ENCODE measurements at places on chromosomes 1 and 21. TPM values are rescaled to one million over a fixed set of nuclear protein-coding genes. Genes with fewer than 3 reads are reported as not detected.

PLD5 gene
- total RNA-seq, result not detected

CYP4X1 gene
- 0.29 TPM for total RNA-seq

TRPM2 gene
- total RNA-seq, result 0.98 TPM

DNA sequence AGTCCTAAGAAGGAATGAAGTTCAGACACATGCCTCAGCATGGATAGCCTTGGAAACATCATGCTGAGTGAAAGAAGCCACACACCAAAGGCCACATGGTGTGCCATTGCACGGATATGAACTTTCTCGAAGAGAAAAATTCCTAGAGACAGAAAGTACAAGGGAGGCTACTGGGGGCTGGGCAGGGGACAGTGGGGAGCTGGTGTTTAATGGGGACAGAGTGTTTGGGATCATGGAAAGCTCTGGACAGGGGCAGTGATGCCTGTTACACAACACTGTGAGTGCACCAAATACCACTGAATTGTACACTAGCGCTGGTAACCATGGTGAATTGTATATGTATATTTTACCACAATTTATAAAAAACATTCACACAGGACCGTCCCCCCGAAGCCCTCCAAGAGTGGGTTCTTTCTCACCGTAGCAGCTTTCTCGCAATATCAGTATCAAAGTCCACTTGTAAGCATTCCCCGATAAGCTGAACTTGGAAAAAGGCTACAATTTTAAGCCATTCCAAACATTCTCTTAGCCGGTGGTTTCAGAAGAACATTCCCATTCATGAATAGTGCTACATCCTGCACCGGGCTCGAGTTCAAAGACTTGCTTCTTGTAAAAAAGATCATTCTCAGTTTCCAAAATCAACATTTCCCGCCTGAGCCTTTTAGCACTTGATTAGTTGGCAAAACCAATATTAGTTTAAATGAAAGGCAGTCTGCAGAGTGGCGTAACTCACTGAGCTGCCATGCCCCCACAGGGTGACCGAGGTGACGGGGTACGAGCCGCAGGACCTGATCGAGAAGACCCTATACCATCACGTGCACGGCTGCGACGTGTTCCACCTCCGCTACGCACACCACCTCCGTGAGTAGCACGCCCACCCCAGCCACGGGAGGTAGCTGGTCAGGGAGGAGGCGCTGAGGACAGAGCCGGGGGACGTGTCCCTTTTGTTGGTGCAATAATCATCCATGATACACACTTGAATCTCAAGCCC, 31.7 kb downstream of the SIM2 start:
- DNase-seq, result no peak

DNA sequence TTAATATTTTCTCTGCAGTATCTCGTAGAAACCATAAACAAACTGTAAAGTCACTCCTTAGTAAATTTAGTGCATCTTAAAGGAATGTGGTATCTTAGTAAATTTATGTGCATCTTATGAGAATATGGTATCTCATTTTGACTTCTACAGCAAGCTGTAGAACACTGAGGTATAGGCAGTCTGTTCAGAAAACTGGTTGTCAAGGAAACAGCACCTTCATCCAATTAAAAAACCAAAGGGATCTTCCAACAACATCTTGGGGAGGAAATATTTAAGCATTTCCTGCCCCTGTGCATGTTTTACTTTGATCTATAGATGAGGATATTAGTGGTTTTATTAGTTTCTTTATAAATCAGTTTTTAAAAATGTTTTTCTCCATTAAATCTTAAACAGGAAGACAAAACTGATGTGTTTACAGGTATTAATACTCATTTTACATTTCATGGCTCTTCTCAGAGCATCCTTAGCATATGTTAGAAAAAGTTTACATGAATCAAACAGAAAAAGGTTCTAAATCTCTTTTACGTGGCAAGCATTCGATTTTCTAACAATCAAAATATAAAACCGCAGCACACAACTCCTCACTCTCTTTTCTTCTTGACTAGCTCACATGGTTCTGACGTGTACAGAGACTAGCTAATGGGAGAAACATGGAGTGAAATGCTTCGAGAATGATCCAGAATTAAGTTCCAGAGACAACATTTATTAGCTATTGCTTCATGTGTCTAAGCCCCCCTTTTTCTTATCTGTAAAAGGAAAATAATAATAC, 668.8 kb downstream of the PTPRC start:
- DNase-seq, result no peak

DNA sequence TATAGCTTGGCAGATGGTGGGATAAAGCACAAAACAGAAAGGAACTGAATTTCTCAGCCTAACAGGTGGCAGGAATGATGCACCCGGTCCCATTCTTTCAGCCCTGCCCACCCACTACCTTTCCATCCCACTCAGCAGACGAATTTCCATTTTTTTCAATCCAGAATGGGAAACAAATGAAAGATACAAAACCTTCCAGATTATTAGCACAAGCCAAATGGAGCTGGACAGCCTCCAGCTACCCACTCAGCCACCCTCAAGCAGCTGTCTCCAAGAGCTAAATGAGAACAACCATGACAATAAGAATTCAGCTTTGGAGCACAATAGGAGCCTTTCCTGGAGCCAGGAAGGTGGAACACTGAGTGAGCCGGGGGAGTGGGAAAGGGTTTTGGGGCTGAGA, 96.3 kb upstream of the ST6GALNAC5 start:
- no peak for DNase-seq

GRCh38 chr1:167492481-167492910, 25.8 kb downstream of the CD247 start:
- no peak for DNase-seq

GRCh38 chr1:229402993-229403392, 30.9 kb downstream of the ACTA1 start:
- no peak for DNase-seq

GRCh38 chr21:29718081-29718815, 221.5 kb downstream of the GRIK1 start:
- no peak for DNase-seq

GRCh38 chr21:14616380-14617039, 70.4 kb upstream of the SAMSN1 start:
- DNase-seq, result no peak

- no peak for DNase-seq
Observed at GRCh38 chr1:8643542-8644536, 173.6 kb downstream of the RERE start.

DNA sequence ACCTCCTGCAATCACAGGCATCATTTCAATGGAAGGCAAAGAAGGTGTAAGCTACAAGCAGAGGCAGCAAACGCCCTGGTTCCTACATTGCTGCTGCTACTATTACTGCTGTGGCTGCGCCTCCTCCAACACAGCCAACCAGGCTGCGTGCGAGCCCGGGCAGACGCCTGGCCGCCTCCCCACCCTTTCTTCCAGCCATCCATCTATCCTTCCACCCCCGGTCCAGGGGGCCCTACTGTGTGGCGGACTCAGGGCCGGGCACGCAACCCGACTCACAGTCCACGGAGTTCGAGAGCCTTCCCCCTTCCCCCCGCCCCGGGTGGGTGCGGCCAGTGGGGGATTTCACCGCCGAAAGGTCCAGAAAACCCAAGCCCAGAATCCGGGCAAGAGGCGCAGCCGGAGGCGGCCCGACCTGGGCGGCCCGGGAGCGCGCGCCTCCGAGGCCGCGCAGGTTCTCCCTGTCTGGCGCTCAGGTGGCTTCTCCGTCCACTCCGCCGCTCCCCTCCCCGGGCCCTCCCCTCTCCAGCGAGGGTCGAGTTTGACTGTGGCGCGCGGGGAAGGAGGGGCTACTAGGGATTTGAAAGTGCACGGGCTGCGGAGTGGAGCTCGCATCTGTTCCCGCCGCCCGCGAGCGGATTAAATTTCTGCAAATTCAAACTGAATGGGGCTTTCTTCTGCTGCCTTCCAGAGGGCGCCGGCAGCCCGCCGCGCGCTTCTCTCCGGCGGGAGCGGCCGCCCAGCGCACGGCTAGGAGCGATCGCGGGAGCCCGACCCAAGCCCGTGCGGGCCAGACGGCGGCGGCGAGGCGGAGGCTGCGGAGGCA, at the start of gene HUNK:
HUNK (plus strand) TSS at position 569 of the 823 bp plus-strand sequence. CDS start 655 bp downstream, outside the sequence.
- DNase-seq, result no peak

GRCh38 chr1:25766721-25767436, 33.1 kb upstream of the SELENON start:
- no peak for DNase-seq

DNA sequence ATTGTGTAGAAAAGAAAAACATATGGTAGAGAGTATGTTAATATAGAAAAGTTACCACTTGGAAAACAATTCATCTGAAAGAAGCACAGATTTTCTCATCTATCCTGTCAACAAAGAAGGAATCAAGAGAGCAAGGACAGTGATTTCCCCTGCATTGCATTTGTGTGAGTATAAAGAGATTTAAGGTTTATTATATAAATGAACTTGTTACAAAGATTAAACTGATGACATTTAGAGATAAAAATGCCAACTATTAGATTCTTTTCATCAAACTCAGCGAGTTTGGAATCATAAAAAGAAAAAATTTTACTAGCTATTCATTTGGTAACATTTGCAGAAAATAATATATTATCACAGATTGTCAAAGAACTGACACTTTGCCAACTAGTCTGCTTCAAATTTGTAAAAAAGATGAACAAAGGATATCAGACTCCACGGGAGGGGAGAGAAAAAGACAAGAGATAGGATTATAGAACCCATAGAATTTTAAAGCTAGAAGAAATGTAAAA, at the start of gene RGS21:
RGS21 (plus strand) TSS at position 51 of the 509 bp plus-strand sequence. CDS start 26,045 bp downstream, outside the sequence.
- no peak for DNase-seq

DNA sequence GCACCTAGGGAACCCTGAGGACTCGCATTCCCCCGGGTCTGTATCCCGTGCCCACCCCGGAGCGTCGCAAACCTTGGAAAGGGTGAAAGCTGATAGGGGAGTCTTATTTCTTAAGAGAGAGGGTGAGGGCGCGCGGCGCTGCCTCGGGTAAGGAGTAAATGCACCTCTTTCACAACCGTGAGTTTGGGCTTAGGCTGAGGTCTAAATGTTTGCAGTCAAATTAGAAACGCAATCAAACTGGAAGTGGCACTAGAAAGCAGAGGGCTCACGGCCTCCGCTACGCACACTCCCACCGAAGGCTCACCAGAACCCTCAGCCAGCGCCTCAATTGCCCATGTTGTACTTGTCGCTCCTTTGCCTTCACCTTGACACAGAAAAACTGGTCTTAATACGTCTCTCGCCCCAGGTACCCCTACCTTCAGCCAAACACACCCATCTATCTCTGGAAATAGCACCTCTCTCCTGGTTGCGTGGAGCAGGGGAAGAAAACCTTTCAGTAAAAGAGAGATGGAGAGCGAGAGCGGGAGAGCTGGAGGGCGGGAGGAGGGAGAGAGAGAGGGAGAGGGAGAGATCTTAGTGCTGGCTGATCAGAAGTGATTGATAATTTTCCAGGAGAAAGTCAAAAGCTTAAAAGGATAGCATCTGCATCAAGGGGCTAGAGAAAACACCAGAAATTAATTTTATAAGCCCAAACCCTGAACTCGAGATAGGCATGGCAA, 1.7 kb upstream of the HLX start:
- DNase-seq, result no peak

- DNase-seq, result no peak
Observed at GRCh38 chr1:147647796-147648633, 22.3 kb downstream of the ACP6 start.

- peak; percentile 25 for DNase-seq
Observed at GRCh38 chr1:29706936-29707335, 470.6 kb downstream of the PTPRU start.

- no peak for DNase-seq
Observed at GRCh38 chr1:228940926-228941325, 205.6 kb downstream of the RHOU start.

GRCh38 chr1:119506941-119507340, at the start of gene HSD3B1:
Gene HSD3B1 (plus strand): TSS chr1:119507210. CDS start chr1:119507477, 267 bp downstream.
- DNase-seq, result peak; percentile 5

- DNase-seq, result no peak
Observed at GRCh38 chr1:41800311-41800829, 118.4 kb downstream of the HIVEP3 start.

DNA sequence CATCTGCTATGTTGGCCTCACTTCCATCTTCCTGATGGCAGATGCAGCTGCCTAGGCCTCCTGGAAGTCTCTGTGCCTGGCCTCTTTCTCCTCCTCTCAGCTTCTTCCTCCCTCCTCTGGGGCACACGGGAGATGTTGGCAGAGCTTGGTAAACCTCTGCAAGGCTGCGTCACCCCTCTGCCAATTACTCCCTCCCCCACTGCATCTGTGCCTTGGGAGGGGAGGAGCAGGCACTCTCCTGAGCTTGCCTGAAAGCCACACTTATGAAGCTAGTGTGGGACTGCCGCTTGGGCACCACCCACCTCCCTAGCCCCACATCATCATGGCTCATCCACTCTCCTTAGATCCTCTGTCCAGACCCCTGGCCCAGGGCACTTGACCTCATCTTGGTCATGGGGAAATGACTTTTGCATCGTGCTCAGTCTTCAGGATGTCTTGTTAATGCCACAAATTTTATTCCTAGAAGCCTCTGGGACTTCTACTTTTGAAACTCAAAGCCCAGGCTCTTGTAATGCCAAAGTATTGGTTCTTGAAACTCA, 7.3 kb upstream of the TMEM51 start:
- DNase-seq, result no peak

- no peak for DNase-seq
Observed at GRCh38 chr21:43024439-43025136, 50.2 kb downstream of the PKNOX1 start.

- peak; percentile 51 for DNase-seq
Observed at GRCh38 chr1:216626394-216627067, 96.7 kb downstream of the ESRRG start.

DNA sequence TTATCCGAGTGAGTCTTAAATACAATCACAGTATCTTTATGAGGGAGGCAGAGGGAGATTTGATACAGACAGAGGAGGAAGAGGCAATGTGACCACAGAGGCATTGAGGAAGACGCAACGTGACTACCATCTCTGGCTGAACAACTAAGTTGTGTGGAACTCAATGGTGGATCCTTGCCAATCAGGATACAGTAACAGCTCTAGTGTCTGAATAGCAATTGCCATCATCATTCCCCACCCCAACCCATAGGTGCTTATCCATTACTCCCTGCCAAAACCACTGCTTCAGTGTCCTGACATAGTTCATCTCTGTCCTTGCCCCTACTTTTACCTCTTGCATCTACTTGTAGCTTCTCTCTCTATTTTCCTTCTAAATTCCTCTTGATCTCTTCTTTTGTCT, 20.5 kb upstream of the RHBDL2 start:
- peak; percentile 48 for DNase-seq

DNA sequence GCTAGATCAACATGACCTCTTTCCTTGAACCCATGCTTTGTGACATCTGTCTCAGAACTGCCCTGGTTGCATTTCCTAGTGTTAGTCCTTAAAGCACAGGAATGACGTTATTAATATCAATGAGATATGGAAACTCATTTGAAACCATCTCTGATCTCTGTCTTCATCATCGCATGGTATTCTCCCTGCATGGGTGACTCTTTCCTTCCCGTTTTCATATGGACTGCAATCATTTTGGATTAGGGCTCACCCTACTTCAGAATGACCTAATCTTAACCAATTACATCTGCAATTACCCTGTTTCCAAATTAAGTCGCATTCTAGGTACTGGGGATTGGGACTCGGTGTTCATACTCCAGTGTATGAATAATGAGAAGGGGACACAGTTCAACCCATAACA, 41.7 kb upstream of the DISC1 start:
- no peak for DNase-seq

- peak; percentile 11 for DNase-seq
Observed at GRCh38 chr1:75791022-75791421, 5.0 kb downstream of the RABGGTB start.

All from A172 (cell line).